ENCODE measurements at places on chromosomes 11 and 22. TPM values are rescaled to one million over a fixed set of nuclear protein-coding genes. Genes with fewer than 3 reads are reported as not detected.

PHF5A gene
- total RNA-seq = 54.6 TPM

CEP126 gene
- 9.4 TPM for total RNA-seq

ANO9 gene
- total RNA-seq = 0.41 TPM

CRYBA4 gene
- 0.46 TPM for total RNA-seq

All from endothelial cell (in vitro differentiated cells).